ENCODE measurements at places on chromosomes 1 and 21.
A peak's percentile ranks its signal among the peaks of the same experiment; 100 is the strongest.

DNA sequence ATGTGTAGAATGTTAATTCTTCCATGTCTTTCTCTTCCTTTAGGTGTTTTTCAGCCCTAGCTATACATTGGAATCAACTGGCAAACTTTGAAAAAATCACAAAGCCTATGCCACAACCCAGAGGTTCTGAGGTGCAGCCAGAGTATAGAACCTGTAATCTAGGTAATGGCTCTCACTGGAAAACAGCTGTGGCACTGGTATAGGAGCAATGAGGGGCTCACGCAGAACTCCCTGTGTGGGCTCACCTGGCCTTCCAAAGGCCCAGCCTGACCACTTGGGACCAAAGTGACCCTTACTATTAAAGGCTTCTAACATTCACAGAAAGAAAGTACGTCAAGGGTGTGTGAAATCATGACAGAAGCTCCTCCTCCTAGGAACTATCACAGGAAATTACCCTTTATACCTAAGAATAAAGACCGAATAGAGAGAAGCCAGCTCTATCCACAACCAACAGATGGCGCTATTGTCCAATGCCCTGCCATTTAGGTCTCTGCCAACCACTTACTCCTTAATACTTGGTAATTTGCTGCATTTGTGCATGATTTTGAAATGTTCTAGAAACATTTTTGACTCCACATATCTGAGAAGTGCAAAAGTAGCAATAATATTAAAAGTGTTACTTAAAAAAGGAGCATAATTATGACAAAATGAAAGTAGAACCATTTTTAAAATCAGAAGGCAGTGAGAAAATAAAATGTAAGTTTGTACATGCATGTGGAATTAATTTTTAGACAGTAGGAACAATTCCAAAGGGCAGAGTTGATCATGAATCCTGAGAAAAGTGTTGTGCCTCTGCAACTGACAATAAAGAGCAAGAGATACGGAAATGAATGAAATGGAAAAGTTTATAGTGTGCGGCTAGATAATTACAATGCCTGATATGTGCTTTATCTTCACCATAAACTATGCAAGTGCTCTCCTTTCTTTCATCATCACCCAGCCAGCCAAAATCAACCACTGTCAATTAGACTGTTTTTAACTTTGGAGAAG is 93.1 kb upstream of the HAO2 start:
- DNase-seq, result peak; percentile 7

DNA sequence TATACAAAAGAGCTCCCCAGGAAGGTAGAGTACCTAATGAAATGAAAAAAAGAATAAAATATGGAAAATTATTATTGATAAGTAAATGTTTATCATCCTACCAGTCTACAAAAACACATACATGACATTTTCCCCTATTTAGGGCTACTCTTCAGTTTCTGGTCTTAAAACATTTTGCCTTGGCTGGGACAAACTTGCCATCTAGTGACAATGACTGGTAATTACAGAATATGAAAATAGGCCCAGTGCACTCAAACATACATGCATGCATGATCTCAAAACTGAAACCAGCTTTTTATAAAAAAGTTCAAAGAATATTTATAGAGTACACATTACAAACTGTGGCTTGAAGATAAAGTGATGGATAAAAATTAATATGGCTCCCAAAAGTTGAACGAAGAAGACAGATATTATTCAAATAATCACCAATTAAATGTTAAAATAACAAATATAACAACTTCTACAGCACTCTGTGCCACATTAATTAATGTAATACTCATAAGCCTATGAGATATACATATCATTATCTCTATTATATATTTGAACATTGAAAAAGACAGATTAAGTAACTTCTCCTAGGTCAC is 10.5 kb upstream of the RNPC3 start:
- peak; percentile 7 for DNase-seq

DNA sequence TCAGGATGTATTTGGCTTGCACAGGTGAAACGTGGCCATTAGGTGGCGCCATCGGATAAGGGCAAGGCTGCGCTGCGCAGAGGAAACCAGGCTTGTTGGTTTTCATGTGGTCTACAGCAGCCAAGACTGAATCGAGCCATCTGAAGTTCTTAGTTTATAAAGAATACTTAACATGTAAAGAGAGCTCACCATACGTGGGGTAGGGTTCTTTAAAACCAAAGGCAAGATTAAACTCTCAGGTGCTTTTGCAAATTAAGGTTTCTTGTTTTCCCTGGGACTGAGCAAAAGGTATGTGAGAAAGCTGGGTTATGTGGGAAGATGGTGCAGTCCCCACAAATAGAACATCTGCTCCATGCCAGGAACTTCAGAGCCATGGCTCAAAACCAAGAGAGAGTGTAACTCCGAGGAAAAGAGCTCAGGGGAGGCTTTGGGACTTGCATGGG is 9.3 kb downstream of the MASP2 start:
- peak; percentile 82 for DNase-seq

GRCh38 chr1:164581762-164582161 is 22.8 kb downstream of the PBX1 start:
- DNase-seq, result no peak

- DNase-seq, result no peak
Measured at GRCh38 chr1:154352581-154353459, 27.5 kb downstream of the ATP8B2 start.

- DNase-seq, result no peak
Measured at GRCh38 chr1:97245682-97246081, 524.1 kb downstream of the PTBP2 start.

DNA sequence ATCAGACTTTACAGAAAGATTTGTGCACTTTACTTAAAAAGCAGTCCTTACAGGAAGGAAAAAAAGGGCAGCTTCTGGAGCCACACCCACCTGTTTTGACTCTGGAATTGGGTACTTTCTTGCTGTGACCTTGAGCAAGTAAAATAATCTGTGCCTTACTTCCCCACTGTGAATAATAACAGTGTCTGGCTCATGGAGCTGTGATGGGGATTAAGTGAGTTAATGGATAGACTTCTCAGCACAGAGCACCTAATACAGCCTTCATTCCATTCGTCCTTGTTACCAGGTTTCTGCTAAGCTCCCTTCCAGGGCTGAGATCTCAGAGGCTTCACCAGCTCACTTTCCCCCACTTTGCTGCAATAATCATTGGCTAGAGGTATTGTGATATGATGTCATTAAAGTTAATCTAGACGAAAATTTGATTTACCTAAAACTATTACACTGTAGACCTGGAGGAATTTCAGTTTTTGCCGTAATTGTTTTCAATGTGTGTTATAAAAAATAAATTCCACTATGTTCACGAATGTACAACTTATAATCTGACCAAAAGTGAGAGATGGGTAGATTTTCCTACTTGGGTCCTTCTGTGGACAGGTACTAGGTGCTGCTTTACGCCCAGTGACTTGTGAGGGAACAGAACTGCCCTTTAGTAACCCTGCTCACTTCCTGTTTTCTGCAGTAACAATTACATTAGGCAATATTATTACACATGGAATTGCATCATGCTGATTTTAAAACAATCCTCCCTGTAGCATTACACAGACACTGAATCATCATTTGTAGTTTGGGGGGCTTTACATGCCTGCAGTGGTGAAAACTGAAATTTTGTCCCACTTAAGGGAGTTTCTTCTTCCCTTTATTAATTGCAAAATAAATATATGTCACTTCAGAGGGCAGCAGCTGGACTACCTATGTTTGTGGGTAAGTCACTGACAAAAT is 19.7 kb upstream of the ABCG1 start:
- DNase-seq, result no peak

DNA sequence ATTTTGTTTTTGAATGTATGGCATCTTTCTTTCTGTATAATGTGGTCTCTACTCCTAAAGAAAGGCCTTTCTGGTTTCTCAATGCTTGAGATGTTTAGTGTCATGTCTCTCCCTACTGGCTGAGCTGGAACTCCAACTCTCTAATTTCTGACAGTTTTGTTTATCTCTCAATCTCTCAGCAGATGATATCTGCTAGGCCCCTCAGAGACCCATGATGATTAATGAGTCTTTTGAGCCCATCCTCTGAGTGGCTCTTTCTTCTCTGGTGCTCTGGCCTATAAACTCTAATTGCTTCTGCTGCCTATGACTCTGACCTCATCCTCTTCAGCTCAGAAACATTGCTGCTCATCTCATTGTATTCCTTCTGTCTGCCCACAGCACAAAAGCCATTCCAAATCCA is 46.6 kb downstream of the CRB1 start:
- no peak for DNase-seq

DNA sequence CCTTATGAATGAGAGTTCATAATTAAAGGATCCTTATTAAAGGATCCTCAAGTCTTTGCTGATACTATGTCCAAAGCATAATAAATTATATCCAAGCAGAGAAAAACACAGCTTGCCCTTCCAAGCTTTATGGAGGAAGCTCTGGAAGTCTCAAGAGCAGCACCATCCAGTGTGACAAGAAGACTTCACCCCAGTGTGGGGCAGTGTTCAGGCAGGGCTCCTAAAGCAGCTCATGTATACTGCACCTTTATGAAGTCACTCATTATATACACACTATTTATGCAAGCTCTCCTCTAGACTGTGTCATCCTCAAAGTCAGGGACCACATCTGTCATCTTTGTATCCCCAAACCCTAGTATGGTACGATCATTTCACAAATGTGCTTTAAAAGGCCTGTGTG is 11.9 kb upstream of the CCN1 start:
- no peak for DNase-seq

- no peak for DNase-seq
Measured at GRCh38 chr1:155169541-155169940, 3.6 kb downstream of the KRTCAP2 start.

DNA sequence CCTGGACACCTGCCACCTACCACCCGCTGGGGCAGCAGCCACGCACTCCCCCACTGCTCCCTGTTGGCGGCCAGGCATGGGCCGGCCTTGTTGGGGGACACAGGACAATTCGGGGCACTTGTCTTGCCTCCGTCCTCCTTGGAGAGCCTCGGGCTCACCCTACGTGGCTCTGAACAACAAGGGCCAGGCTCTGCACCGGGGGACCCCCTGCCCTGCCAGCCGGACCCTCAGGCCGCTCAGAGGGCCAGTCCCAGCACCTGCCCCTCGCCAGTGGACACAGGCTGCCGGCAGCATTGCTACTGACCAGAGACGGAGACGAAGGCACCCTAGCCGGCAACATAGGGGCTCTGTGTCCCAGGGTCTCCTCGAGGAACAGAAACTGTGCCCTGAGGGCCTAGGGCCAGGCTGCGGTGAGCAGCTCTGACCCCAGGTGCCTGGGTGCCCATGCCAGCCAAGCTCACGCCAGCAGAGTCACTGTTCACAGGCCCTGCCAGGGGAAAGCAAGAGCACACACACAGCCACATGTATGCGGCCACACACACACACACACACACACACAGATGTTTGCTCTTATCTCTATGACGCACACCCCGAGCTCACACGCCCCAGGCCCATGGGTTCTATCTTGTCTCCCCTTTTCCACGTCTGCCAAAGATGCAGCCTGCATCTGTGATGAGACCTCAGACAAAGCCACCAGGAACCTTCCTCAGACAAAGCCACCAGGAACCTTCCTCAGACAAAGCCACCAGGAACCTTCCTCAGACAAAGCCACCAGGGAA is 45.9 kb downstream of the MORN1 start:
- no peak for DNase-seq

DNA sequence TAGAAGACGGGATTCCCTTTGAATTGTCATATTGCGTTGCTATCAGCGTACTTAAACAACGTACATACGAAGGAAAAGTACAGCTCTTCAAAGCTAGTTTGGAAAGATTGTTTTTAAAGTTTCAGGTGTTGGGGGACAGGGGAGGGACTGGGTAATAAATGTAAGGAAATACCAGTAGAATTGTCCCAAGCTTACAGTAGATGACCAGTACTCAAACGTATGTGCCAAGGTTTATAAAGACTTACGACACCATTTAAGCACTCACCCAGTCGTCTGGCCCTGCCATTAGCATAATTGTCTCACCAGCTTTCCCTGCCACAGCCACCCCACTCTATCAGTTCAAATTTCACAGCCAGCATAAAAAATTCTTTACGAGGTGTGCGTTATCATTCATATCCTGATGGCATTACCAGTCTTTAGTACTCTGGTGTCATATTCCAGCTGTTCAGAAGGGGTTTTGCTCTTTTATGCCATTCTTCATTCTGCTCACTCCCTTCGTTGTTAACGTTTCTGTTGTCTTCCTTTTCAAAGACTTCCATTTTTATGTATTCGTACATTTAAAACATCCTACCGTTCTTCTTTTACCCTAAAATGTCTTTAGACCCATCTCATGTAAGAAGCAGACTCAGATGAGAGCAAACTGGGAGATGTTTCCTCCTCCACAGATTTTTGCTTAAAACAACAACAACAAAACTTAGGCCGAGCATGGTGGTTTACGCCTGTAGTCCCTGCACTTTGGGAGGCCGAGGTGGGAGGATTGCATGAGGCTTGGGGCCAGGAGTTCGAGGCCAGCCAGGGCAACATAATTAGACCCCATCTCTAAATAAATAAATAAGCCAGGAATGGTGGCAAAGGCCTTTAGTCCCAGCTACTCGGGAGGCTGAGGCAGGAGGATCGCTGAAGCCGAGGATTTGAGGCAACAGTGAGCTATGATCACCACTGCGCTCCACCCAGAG is 1.0 kb upstream of the HP1BP3 start:
- DNase-seq, result no peak

GRCh38 chr1:167071286-167071685 is 18.9 kb downstream of the GPA33 start:
- DNase-seq, result no peak

- DNase-seq, result no peak
Measured at GRCh38 chr21:26814386-26814785, 30.8 kb downstream of the ADAMTS1 start.

GRCh38 chr1:158179301-158180041 is 1.2 kb upstream of the CD1D start:
- no peak for DNase-seq

DNA sequence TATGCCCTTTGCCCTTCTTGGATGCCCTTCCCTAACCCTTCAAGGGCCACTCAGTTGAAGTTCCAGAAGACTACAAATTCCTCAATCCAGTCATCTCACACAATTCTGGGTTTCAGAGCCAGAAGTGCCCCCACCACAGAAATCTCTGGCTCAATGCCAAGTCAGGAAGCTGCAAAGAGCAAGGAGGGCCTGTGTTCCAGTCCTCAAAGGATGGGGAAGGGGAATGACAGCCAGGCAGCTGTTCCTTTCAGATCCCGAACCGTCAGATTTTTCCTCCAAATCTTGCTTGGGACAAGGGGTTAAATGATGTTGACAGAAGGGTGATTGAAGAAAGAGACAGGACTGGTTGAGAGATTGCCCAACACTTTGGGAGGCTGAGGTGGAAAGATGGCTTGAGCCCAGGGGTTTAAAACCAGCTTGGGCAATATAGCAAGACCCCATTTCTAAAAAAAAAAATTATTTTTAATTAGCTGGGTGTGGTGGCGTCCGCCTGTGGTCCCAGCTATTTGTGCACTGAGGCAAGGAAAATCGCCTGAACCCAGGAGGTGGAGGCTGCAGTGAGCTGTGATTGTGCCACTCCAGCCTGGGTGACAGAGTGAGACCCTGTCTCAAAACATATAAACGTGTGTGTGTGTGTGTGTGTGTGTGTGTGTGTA is 716 bp upstream of the HPDL start:
- DNase-seq, result no peak

GRCh38 chr1:157363660-157364140 is 188.6 kb downstream of the FCRL5 start:
- DNase-seq, result no peak

Data from activated T-cell treated with anti-CD3 and anti-CD28 coated beads for 24 hours (primary cell).